AML-193 (cell line): ENCODE measurements at places on chromosomes 4 and X.

- no peak for DNase-seq
Observed at GRCh38 chr4:94856030-94856429, 98.3 kb downstream of the BMPR1B start.

DNA sequence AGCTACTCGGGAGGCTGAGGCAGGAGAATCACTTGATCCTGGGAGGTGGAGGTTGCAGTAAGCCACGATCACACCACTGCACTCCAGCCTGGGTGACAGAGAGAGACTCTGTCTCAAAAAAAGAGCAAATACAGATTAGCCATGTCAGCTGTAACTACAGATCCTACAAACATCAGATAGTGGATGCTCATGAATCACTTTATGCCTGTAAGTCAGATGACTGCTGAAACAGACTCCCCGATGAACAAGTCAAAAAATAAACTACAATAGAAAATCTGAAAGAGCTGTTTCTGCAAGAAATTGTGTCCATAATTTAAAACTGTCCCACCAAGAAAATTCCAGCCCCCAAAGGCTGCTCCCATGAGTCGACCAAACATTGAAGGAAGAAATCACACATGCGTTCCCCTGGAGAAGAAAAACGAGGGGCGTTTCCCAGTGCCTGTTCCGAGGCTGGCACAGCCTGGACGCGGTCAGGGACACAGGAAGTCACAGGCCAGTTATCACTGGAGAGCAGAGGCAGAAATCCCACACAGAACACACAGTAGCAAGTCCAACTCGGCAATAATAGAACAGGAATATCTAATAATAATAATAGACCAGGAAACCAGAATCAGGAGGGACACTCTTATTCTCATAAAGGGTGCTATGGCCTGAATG is 30.0 kb upstream of the GTPBP6 start:
- no peak for DNase-seq

DNA sequence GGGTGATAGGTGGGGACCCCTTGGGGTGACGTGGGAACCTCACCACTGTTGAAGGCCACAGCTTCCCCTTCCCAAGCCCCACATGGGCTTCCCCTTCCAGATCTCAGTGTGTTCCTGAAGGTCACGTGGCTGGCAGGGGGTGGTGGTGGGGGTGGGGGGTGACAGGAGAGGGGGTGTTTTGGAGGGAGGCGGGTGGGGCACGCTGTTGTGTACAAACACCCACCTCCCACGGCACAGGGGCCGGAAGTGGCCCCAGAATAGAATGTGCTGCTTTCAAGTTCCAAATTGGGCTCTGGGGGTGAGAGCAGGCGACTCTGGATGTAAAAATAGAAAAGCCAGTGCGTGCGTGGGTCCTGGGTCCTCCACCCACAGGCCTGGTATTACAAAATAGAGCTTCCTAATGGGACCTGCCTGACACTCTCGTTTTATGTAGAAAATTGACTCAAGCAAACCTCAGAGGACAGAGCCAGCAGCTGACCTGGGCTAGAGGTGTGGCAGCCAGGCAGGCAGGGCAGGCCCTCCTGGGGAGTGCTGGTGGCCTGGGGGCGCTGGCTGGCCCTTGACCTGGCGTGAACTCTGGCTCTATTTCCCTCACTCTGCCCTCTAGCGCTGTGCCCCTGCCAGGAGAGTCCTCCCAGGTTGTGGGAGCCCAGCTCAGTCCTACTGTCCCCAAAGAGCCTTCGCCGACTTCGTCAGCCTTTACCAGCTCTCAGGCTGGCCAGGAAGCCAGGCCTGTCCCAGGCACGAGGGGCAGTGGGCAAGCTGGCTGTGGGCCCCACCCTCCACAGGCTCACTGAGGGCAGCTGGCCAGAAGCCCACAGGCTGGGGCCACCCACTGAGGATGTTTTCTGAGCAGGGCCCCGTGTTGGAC is 5.4 kb upstream of the SH3BP2 start:
- peak; percentile 66 for DNase-seq

- no peak for DNase-seq
Observed at GRCh38 chrX:41665686-41666085, 23.1 kb upstream of the GPR34 start.

- DNase-seq, result no peak
Observed at GRCh38 chrX:97854086-97854485, 970.4 kb downstream of the RPA4 start.

DNA sequence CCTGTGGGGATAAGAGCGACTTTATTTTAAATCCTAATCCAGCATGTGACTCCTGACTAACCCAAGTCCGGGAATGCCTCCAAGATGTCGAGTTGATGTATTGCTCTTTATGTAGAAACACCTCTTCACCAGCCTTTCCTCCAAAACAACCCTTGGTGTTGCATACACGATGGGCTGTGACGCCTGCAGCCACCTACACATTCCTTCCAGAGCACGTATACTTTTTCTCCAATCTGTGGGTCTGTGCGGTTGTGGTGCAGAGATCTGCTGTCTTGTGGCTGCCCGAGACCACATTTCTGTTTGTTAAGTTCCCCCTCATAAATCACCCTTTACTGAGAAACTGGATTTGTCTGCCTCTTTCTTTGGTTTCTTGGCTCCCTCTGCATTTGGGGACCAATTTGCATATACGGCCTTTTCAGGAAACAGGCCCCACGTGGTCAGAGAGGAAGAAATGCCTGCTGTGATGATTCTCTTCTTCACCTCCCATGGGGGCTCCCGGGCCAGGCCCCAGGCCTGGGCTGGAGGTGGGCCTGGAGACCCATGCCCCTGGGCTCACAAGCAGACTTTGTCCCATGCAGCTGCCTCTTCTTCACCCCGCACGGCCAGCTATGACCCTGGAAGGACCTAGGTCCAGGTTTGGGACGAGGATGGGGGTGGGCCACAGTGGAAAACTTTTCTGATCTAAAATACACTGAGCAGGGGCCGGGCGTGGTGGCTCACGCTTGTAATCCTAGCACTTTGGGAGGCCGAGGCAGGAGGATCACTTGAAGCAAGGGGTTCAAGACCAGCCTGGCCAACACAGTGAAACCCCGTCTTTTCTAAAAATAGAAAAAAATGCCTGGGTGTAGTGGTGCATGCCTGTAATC is 21.4 kb upstream of the AFAP1 start:
- DNase-seq, result no peak
